ENCODE measurements at places on chromosomes 11 and 22.

- DNase-seq, result peak; percentile 60
Measured at GRCh38 chr22:49992921-49993648, 19.5 kb downstream of the IL17REL start.

GRCh38 chr11:102552020-102552419 lies 21.5 kb upstream of the MMP7 start:
- DNase-seq, result no peak

DNA sequence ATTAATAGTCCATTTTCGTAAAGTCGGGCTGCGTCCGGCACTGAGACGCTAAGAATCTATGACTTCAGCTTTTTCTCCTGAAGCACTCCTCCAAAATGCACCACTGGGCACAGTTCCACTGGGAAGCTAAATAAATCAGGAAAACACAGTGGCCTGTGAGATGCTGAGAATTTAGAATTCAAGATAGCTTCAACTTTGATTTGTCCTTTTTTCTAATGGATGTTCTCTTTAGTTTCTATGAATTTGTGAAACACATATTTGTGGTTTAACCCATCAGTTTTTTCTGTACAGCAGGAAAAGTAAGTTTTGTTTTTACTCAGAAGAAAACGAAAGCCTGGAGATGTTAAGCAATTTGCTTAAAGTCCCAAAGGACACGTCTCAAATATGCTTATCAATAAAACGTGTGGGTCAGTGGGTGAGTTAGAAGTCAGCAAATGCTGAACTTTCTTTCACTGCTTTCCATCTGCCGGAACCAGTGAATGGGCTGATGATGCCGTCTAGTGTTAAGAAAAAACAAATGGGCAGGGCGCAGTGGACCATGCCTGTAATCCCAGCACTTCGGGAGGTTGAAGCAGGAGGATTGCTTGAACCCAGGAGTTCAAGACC lies 40.7 kb upstream of the CLMP start:
- no peak for DNase-seq

DNA sequence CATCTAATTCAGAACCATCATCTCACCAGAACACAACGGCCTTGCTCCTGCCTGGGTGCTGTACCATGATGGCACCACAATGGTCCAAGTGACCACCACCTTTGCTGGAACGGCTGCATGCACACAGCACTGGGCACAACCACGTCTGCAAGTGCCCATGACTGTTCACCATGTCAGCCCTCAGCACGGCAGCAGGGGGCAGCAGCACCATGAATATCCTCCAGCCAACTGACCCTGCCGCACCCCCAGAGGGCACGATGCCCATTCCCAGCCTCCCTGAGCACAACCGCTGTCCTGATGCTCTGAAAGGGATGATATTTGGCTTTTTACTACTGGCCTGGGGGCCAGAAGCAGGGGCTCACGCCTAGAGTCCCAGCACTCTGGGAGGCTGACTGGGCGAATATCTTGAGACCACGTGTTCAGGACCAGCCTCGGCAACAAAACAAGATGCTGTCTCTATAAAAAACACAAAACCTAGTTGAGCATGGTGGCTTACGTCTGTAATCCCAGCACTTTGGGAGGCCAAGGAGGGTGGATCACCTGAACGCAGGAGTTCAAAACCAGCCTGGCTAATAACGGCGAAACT lies 25.7 kb downstream of the DRD4 start:
- no peak for DNase-seq

- no peak for DNase-seq
Measured at GRCh38 chr11:80338231-80338630, 897.4 kb upstream of the TENM4 start.

DNA sequence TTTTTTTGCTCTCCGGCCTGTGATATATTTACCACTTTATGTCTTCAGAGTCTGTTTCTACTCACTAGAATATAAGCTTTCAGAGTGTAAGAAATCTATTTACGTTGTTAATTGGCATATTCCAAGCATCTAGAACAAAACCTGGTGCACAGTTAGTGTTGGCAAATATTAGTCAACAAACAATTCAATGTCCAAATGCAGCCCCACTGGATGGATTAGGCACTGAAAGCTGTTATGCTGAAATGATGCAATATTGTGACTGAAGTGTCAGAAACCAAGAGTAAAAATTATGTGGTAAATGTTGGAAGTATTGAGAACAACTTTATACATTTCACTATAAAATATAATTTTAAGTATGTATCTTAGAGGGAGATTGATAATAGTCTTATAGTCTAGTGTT lies 24.8 kb downstream of the CASP4 start:
- no peak for DNase-seq

GRCh38 chr11:36354221-36355003 lies 58.3 kb downstream of the PRR5L start:
- no peak for DNase-seq

DNA sequence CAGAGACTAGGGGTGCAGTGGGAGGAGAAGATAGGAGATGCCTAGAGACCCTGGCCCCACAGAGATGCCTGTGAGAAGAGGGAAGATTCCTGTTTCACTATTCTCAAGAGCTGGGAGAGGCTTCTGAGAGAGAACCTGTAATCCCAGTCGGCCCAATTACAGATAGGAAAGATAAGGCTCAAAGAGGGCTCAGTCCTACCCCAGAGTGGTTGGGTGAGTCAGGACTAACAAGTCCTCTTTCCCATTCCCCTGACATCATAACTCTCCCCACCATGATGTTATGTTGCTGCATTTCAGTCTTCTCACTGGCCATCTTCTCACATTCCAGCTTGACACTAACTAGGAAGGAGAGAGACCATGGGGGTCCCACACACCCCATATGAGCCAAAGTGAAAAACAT lies 17.9 kb downstream of the ARHGEF12 start:
- DNase-seq, result no peak

- DNase-seq, result no peak
Measured at GRCh38 chr11:77647654-77648305, 10.2 kb upstream of the CLNS1A start.

Measured in DND-41 (cell line).